ENCODE measurements at places on chromosomes 13 and 19. TPM values are rescaled to one million over a fixed set of nuclear protein-coding genes. Genes with fewer than 3 reads are reported as not detected.

DNA sequence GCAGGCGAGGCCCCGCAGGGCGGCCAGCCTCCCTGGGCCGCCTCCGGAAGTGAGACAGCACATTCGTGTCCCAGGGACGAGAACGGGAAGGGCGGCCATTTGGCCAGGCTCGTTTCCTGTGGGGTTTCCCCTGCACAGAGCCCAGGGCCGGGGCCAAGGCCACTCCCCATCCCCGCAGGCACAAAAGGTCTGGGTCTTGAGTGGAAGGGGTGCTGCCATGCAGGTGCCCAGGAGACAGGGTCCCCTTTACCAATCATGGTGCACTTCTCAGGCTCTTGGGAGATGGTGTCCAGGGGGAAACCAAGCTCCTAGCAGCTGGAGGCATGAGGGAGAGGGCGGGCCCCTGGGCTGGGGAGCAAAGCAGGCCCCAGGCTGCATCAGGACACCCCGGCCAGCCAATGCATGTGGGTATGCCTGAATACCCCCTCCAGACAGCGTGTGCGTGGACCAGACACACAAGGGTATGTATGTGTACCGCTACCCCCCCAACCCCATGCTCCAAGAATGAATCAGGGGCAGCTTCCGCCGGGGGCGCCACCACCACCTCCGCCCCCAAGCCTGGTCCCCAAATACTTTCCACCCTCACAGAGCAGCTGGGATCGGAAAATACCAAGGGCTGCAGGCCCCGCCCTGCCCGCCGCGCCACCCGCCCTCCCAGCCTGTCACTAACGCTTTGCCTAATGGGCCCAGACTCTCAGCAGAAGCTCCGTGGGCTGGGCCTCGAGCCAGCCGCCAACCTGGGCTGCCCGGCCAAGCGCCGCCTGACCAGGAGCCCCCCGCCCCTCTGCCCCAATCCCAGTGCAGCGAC, 37.6 kb upstream of the NANOS3 start:
- peak; percentile 97 for DNase-seq

Gene CLDND2
- 2.5 TPM for total RNA-seq

Gene PPM1N
- not detected for total RNA-seq

GRCh38 chr13:102128216-102128810, 273.5 kb downstream of the FGF14 start:
- no peak for DNase-seq

GRCh38 chr13:99374169-99374991, 67.2 kb upstream of the GPR183 start:
- DNase-seq = no peak

DNA sequence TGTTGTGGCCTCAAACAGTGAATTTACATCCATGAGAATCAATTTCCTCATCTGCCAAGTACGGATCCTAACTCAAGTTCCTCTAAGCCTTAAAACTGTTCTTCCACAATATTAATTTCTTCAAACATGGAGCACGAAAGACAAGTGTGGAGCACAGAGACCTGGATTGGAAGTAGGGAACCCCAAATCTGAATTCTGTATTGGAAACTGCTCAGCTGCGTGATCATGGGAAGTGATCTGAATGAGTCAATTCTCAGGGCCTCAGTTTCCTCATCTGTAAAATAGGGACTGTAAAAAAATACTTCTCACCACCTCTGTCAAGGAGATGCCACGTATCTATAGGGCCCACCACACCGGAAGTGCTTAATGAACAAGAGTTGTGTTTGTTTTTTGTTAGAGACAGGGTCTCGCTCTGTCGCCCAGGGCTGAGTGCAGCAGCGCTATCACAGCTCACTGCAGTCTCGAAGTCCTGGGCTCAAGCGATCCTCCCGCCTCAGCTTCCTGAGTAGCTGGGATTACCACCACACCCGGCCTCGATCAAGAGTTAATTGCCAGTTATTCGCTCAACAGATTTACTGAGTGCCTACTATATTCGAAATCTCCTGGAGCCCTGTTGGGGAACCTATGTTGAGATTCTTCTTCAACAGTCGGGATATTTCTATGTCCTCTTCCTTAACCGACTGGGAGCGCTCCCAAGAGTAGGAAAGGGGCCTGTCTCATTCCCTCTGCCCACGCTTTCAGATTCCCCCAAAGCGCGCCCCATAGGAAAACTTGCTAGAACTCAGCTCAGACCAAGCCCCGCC, 1.6 kb downstream of the SERTAD3 start:
- no peak for DNase-seq

DNA sequence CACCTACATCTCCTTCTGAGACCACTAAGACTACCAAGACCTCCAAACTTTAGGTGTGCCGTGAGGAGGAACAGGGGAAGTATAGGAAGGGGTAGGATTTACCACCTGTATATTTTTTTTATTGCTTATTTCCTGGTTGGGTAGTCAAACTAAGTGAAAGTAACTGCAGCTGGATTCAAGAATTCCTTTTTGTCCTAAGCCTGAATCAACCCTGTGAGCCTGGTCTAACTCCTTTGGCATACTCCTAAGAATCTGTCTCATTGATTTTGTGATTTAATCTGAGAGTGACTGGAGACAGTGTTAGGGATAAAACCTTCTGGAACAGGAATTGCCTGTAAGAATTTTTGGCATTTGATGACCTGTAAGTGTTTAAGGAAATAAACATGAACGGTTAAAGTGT, 523.5 kb upstream of the MIR17HG start:
- no peak for DNase-seq

DNA sequence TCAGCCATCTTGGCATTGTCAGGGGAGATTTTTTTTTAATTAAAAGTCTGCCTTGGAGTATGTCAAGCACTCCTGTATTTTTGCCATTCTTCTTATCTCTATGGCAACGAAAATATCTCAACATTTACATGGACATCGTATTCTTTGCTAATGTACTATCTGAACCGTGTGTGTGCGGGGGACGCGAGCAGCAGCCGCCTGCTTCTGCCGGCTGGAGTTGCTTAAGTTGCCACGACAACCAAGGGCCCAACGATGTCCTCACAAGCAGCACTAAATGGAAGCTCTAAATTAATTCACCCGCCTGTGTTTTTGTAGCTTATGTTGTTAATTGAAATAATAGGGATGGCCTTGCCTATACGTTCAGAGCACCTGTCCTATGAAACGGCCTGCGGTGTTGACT, 309.5 kb downstream of the TEX29 start:
- no peak for DNase-seq

Gene HIPK4
- total RNA-seq = not detected

GRCh38 chr19:56350416-56351045, 35.9 kb upstream of the ZSCAN5A start:
- no peak for DNase-seq

- DNase-seq = no peak
These were observed 2.0 kb downstream of the EVI5L start for GRCh38 chr19:7832009-7832408.

- no peak for DNase-seq
These were observed 114.3 kb upstream of the TDRD3 start for GRCh38 chr13:60282708-60283107.

GRCh38 chr13:35771898-35772297, 295.4 kb upstream of the MAB21L1 start:
- DNase-seq = no peak

- DNase-seq = no peak
These were observed 213.3 kb downstream of the OLFM4 start for GRCh38 chr13:53241891-53242348.

GRCh38 chr19:41263042-41263849, 926 bp upstream of the HNRNPUL1 start:
- DNase-seq = peak; percentile 55

Gene ZNF154
- total RNA-seq = 7.9 TPM

- DNase-seq = peak; percentile 71
These were observed 12.1 kb upstream of the HAS1 start for GRCh38 chr19:51735759-51736449.

GRCh38 chr13:18996627-18997051, 185.0 kb downstream of the TUBA3C start:
- peak; percentile 24 for DNase-seq

Gene PNMA8A
- 29.8 TPM for total RNA-seq

Gene APOC4
- total RNA-seq = not detected

GRCh38 chr13:77316430-77316829, 10.5 kb downstream of the MYCBP2 start:
- DNase-seq = no peak

- peak; percentile 48 for DNase-seq
These were observed 9.3 kb upstream of the PEAK3 start for GRCh38 chr19:2291185-2291751.

GRCh38 chr13:34722922-34723321, 219.1 kb upstream of the NBEA start:
- DNase-seq = no peak

- DNase-seq = no peak
These were observed 27.1 kb downstream of the PIBF1 start for GRCh38 chr13:72808917-72809500.

Gene EEF1AKMT1
- 14.8 TPM for total RNA-seq

GRCh38 chr13:111245576-111246384, 74.7 kb upstream of the TEX29 start:
- DNase-seq = no peak

All from right cardiac atrium (tissue), 5 donors.